ENCODE measurements at places on chromosomes 2 and 18. TPM values are rescaled to one million over a fixed set of nuclear protein-coding genes. Genes with fewer than 3 reads are reported as not detected.

The SLC14A1 gene
- total RNA-seq = 4.1 TPM

The SIGLEC15 gene
- not detected for total RNA-seq

The UCN gene
- total RNA-seq = 1.1 TPM

The UPP2 gene
- total RNA-seq = 1.7 TPM

The UGT1A8 gene
- total RNA-seq = not detected

The CDK15 gene
- not detected for total RNA-seq

The FBXO48 gene
- total RNA-seq = 0.94 TPM

The POTEI gene
- total RNA-seq = not detected

The VWC2L gene
- total RNA-seq = 20.9 TPM

The ROCK2 gene
- total RNA-seq = 68.2 TPM

The LCT gene
- total RNA-seq = not detected

All from occipital lobe (tissue), 3 donors.